ENCODE measurements at places on chromosomes 13 and 19.

DNA sequence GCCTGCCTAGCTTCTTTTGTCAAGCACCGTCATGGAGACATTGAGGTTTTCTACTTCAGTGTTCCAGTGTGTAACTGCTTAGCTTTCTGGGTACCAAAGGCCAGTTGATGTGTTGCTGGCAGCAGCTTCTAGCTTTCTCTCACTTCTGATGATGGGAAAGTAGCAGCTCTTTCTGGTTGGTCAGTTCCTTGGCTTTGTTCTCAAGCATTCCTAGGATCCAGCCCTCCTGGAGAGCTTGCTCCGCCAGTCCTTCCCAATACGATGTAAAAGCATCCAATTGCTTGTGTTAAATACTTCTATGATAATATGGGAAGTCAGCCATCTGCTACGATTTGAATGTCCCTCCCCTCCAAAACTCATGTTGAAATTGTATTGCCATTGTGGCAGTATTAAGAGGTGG, 182.8 kb downstream of the UGGT2 start:
- no peak for DNase-seq

DNA sequence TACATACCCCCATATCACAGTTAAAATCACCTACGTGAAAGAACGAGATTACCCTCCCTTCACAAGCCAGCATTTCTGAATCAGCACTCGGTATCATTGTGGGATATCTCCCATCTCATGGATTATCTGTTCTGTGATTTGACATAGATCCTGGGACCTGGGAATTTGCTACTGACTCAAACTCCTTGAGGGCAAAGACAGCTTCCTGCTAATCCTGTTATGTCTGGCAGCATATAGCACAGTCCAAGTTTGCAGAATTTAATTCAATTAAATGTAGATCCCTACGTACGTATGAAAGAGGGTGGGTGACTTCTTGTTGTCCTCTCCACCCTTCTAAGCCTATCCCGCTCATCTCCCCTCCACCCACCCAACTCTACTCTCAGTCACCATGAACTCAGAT, 476.5 kb downstream of the KLF5 start:
- no peak for DNase-seq

DNA sequence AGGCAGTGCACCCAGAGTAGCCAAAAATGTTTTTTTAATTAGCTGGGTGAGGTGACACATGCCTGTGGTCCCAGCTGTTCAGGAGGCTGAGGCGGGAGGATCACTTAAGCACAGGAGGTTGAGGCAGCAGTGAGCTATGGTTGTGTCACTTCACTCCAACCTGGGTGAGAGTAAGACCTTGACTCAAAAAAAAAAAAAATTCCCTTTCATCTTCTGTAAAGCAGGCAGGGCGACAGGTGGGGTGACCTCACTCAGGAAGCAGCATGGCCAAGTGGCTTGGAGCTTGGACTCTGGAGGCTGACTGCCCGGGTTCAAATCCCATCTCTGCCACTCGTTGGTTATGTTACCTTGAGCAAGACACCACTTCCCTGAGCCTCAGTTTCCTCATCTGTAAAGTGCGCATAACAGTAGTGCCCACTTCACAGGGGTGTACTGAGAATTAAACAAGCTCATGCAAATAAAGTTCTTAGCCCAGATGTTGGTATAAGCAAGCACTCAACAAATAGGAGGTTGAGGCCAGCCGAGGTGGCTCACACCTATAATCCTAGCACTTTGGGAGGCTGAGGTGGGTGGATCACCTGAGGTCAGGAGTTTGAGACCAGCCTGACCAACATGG, 48.3 kb downstream of the MAP4K1 start:
- DNase-seq: no peak

GRCh38 chr13:85074543-85075313, 724.5 kb downstream of the SLITRK6 start:
- no peak for DNase-seq

DNA sequence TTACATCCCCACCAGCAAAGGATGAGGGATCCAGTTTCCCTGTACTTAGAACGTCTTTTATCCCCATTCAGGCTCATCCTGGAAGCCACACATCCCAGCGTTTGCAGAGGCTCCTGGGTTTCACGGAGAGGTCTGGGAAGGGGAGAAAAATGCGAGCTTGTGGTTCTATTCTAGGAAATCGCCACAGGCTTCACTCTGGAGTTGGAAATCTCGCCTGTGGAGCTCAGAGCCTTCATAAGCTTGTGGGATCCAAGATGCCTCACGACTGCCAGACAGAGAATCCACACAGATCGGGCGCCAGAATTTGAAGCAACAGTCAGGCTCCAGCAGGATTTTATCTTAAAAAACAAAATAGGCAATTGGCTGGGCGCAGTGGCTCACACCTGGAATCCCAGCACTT, 157.9 kb downstream of the PTPRS start:
- DNase-seq: no peak

- DNase-seq: no peak
Measured at GRCh38 chr13:27667946-27668345, 46.3 kb downstream of the POLR1D start.

- no peak for DNase-seq
Measured at GRCh38 chr13:28349907-28350654, 144.8 kb downstream of the FLT1 start.
